ENCODE measurements at places on chromosomes 5 and 9.

DNA sequence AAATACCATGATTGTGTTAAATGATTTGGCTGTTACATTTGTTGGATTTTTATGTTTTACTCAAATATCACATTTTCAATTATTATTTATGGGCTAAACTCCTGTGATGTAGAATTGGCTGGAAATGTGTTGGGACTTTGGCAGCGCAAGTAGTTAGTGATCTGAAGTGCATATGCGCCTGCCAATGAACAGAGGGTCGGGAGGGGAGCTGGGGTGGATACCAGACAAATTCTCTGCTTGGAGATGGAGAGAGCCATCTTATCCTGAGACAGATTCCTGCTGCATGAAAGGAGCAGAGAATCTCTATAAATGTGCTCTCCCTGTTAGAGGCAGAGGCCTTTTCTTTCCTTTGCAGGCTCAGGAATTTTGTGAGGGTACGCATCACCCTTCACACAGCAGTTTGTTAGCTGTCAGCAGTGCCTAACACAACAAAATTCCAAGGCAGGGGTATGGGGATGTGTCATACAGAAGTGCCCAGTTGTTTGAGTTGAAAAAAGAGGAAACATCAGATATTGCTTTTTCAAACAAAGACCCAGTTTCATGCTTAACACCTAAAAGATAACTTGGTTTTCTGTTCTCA is 489.1 kb downstream of the CSNK1G3 start:
- no peak for DNase-seq

- no peak for DNase-seq
These were observed 597.7 kb downstream of the BNC2 start for GRCh38 chr9:16272776-16273175.

DNA sequence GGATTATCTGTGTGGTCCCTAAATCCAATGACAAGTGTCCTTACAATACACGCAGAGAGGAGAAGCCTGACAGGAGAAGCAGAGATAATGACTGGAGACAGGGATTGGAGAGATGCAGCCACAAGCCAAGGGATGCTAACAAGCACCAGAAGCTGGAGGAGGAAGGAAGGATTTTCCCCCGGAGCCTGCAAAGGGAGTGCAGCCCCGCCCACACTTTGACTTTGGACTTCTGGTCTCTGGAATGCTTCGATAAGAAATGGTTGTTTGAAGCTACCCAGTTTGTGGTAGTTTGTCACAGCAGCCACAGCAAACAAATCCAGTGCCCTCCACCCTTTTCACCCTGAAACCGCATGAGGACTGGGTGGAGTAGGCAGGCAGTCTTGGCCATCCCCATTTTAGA is 77.2 kb upstream of the BOD1 start:
- no peak for DNase-seq

DNA sequence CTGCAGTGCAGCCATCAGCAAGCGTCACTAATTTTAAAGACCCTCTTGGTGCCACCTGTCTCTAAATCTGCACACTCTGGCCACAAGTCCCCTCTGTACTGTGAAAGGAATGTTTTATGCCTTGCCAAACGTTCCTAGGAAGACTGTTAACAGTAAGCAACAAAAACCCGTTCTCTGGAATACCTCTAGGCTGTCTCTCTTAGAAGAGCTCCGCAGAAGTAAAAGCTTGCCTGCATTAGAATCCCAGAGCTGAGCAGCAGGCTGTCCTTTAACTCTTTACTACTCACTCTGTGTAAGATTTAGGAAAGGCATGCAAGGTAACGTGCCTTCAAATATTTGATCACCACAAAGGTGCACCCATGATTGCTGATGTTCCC is 53.9 kb upstream of the C9orf72 start:
- DNase-seq: no peak

Data from stimulated activated CD4-positive, alpha-beta T cell treated with anti-CD3 and anti-CD28 coated beads, Interleukin-1b, Interleukin-23, amount 100 ng/mL, for 1 hour (primary cell).